GM06990 (cell line): ENCODE measurements at places on chromosomes 3 and 15.

DNA sequence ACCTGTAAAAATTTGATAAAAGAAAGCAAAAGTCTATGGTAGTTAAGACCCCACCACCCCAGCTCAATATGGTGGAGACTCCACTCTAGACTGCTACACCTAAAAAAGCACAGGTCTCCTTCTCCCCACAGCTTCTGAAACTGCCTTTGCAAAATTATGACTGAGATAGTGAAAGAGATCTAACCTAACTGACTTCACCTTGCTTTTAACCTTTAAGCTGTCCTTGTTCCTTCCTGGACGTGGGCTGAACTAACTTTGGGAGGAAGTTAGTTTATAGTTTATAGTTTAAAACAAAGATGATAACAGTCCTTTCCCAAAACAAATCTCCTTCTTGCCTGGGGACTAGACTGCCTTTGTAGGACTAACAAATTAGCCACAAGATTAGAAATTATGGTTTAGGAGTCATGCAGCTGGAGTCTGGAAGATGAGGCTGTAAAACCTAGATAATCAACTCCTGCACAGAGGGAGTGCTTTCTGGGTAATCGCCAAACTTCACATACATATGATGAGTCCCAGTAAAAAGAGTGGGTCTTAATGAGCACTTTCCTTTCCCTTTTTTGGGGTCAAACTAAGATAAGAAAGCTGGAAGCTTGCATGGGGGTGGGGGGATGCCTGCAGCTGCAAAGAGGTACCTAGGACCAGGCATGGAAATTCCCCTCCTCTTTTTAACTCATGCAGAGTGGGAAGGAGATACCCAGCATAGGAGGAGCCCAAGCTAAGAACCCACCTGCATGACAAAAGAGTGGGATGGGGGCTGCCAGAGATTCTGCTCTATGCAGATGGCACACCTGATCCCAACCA is 17.5 kb downstream of the CCR8 start:
- no peak for DNase-seq

DNA sequence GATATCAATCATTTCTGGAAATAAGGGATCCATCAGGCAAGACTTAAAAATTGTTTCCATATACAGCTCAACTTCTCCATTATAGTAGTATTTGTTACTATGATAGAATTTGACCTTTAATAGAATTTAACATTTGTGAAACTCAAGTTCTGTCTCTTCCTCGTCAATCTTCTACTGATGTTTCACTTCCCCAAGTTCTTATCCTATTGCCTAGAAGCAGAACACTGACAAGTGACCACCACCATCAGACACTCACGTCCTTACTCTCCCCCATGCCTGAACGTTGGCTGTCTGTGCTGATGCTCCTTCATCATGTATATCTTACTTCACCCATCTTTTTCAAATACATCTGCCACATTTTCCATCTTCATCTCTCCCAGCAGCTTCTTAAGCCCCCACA is 26.6 kb upstream of the TAFA4 start:
- DNase-seq = no peak

DNA sequence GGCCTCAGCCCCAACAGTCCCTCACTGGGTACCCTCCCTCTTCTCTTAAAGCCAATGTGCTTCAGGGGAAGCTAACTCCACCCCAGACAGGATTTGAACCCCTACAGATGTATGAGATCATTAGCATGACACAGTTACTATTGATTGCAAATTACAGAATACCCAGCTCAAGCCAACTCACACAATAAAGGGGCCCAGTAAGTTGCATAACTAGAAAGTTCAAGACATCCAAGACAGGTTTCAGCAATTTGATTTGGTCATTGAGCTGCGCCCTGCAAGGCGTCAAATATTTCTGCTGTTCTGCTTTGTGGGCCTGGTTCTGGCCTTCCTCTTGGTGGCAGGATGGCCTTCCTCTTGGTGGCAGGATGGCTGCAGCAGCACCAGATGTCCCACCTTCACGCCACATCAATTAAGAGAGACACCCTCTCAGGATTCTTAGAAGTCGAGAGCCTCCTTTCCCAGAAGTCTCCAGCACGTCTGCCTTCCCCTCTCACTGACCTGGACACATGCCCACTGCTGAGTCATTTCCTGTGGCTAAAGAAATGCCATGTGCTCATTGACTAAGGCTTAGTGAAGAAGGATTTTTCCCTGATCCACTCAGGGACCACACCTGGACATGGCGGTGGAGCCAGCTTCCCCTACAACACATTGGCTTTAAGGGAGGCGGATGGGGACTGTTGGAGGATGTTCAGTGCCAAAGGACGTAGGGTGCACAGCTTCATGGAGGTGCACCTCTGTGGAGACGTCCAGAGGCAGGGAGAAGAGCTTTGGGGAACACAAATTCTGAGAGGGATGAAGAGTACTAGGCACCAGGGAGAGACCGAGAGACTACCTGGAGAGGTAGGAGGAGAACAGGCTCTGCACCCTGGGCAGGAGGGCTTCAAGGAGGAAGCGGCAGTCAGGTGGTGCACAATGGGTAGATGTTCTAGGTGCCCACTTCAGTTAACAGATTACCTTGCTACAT is 49.1 kb downstream of the DNASE1L3 start:
- no peak for DNase-seq

DNA sequence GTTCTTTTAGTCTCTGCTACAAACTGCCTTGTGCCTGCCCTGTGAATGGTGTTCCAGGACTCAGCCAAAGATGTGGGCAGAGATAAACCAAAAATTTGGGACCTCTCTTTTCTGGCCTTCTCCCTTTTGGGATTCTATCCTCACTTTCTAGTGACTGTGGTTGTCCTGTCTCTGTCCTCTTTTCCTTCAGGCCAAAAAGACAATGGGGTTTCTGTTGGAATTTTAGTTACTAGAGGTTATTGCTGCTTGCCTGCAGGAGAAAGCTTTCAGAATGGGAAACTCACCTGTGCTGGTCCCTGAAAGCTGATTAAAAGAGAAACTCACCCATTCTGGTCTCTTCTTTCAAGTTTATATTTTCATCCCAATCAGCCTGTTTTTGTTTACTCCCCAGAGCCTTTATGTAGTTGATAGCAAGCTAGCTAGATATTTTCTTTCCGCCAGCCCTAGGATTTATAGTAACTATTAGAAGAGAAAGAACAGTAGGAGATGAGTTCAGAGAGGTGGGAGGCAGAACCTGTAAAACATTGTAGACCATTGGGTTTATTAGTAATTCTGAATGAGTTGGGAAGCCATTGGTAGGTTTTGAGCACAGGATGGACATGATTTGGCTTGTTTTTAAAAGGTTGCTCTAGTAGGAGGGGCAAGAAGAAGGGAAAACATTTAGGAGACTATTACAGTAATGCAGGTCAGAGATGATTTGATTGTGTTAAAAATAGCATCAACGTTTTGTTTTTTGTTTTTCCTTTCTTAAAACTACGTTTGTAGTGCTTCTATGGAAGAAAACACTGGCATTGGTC is 138.9 kb downstream of the TCF12 start:
- no peak for DNase-seq

DNA sequence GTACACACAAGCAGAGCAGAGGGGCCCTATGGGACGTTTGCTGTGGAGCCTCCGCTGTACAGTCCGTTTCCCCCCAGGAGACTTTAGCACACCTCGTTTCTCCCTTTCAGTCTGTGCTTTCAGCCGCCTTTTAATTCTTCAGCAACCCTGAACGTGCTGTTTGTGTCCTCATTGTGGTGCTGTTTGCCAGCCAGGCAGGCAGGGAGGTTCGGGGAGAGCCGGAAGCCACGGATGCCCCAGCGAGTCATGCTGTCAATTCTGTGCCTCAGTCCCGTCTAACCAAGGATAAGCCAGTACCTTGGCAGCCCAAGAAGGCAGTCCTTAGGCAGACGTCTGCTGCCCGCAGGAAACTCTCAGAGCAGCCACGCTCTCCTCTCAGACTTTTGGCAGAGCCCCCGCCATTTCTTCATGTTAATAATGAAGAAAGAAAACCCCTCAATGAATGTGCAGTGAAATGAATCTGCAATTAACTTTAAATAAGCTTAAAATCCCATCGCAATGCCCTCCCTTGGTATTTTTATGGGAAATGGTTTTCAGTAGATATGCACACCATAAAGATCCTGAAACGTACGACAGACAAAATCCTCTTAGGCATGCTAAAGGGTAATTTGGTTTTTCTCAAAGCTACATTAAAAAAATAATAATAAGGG is 158.6 kb downstream of the UACA start:
- no peak for DNase-seq

DNA sequence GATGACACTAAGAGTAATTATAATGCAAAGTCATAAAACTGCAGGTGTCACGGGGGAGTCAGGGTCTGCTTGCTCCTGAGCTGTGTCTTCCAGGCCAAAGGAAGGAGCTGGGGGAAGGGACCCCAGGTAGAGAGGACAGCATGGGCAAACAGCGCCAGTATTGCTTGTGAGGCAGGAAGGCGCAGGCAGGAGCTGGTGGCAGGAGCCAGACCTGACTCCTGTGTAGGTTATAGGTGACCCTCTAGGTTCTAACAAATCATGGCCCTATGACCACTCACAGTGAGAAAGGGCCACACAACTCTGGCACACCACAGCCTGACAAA is 1.9 kb downstream of the CISH start:
- DNase-seq = no peak

DNA sequence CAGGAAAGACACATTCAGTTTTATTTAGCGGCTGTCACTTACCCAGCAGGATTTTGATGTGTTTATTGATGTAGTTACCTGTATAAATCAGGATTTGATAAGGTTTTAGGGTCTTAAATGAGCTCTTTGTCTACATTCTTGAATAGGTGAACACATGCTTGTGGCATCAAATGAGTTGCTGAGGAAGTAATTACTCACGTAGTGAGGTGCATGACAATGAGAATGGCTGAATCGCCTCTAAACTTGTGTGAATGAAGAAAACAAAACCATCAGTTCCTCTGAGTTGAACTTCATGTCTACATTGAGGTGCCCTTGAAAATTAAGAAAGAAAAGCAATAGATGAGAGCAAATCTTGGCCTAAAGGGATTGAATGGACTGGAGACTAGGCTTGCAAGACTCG is 245.6 kb upstream of the SATB1 start:
- no peak for DNase-seq

DNA sequence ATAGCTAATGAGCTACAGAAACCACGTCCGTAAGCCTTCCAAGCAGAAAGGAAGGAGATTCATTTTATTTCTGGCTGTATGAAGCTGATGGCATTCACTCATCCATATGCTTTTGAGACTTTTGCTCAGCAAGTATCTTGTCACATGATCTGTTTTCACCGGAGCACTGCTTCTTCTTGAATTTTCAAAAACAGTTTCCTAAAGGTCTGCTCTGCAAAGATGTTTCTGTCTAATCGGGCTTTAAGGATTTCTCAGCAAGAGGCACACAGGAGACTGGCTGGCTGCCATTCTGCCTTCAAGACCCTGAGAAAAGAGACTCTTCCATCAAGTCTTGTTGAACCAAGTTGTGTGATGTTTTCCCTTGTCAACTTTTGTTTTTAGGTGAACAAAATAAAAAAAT is 289.6 kb upstream of the LYSMD4 start:
- DNase-seq = no peak

GRCh38 chr3:155594526-155595187 is 150.2 kb downstream of the PLCH1 start:
- DNase-seq = no peak

- DNase-seq = no peak
Measured at GRCh38 chr3:45205126-45205525, 21.0 kb downstream of the TMEM158 start.

DNA sequence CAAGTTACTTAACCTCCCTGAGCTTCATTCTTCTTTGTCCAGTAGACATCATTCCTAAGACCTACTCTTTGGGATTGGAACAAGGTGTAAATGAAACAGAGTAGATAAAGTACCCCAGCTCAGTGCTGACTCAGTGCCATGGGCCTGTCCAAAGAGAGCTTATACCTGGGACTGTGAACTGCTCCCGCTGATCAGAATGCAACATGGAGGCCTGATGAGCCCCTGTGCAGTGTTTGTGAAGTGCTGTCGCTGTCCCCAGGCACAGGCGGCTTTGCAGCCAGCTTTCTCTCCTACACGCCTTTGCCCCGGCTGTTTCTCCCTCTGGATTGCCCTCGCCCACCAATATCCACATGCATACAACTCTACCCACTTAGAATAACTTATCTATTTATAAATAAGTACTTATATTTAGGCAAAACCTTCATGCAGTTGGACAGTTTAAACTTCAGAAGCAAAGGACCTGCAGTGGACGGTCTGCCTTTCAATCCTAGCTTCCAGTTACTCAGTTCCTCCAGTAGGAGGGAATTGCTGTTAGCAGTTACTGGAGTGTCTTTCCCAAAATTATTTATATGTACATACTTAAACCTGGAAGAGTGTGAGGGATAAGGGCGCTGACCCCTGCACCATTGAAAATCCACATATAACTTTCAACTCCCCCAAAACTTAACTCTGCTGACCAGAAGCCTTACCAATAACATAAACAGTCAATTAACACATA is 80.0 kb downstream of the CORO2B start:
- DNase-seq = no peak

DNA sequence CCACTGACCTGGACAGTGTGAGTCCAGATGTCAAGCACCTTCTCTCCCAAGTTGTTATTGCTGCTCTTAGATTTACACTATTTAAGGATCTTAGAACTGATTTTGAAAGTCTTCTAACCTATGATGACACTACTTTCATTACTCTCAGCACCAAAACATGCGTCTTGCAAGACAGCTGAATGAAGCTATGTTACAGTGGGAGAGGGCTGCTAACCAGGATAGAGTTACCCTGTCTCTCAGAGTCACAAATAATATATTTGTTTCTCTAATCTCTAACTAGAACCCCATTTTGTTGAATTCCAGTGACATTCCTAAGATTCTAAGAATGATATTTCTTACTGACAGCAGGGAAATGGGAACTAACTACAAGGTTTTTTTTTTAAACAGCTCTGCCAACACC is 455.5 kb downstream of the MAGI1 start:
- no peak for DNase-seq

GRCh38 chr3:188487652-188488051 is 333.7 kb downstream of the LPP start:
- no peak for DNase-seq

DNA sequence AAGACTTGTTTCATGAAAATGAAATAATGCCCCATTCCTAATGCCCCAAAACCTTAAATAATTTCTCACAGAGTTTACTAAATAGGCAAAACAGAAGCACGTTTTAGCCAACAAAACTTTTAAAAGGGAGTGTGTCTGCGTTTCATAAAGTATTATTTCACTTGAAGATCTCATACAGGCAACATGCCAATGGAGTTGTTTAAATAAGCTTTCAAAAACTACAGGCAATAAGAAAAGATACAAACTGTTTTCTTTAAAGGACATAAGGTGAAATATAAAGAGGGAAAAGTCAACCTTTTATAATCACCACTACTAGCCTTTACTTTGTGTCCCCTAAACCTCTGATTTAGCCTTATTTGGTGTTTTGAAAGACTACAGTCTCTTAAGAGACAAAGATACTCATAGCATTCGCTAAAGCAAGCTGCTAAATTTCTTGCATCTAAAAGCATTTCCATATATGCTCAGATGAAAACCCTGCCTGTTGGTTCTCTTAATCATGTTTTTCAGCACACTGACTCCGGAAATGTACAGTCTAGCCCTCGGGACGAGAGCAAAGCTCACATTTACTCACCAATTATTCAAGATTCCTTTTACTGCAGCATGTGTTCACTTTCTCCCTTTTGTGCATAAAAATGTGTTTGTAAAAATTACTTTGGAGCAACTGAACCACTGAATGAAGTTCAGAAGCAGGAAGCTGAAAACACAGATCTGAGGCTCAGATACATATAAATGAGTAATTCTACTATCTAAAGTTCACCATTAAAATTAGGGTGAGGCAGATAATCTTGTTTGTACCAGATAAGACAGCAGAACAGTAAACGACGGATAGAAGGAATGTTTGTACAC is 119.0 kb downstream of the GOLIM4 start:
- DNase-seq = no peak
